C1 segment of cervical spinal cord (tissue), 14 donors: ENCODE measurements at places on chromosomes 6 and 20.

DNA sequence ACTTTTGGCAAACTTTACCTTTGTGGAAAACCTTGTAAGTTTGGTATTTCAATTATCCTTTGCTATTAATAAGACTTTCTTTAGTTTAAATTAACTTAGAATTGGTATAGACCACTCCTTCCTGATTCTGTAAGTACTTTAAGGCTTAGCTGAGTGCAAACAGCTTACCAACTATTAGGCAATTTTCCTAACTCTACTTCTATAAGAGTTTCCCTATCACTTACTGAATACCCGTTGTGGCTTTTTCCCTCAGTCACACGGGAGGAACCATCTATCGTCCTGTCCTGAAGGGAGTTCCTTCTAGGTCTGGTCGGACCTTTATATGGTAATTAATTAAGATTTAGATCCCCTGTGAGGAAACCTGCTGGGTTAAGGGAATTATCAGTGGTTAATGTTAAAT is 9.6 kb downstream of the SLC35A1 start:
- DNase-seq = no peak

- no peak for DNase-seq
Observed at GRCh38 chr6:53529324-53530036, 15.4 kb downstream of the GCLC start.

DNA sequence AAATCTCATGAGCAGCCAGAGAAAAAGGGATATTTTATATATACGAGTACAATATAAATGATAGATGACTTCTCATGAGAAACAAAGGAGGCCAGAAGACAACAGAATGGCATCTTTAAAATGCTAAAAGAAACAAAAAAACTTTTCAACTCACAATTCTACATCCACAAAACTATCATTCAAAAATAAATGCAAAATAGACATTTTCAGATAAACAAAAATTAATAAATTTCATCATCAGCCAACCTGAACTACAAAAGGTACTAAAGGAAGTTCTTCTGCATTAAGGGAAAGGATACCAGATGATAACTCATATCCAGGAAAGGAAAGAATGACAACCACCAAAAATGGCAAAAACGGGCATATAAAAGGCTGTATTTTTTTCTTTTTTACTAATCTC is 27.9 kb upstream of the ANKRD60 start:
- DNase-seq = no peak

- no peak for DNase-seq
Observed at GRCh38 chr6:143451531-143451930, 926 bp downstream of the PEX3 start.

DNA sequence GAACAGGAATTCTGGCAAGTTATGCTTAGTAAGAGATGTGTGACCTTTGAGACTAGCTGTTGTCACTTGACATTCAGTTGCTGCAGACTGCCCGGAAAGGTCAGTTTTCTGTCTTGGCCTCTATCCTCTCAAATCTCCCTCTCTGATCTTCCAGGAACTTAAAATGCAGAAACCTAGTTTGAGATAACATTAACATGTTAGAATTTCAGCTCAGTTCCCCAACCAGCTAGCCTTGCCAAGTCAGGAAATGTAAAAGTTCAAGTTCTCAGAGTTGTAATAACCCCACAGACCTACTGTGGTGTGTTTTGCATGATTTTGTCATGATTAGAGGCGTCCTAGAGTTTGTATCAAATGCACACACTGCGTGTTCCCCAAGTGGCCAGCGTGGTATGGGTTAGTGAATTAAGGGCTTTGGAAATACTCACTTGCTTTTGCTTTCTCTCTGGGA is 46.6 kb downstream of the DUSP22 start:
- DNase-seq = no peak

- DNase-seq = no peak
Observed at GRCh38 chr6:18148304-18149025, 6.4 kb downstream of the TPMT start.

GRCh38 chr6:155183095-155183494 is 80.7 kb upstream of the CLDN20 start:
- no peak for DNase-seq

DNA sequence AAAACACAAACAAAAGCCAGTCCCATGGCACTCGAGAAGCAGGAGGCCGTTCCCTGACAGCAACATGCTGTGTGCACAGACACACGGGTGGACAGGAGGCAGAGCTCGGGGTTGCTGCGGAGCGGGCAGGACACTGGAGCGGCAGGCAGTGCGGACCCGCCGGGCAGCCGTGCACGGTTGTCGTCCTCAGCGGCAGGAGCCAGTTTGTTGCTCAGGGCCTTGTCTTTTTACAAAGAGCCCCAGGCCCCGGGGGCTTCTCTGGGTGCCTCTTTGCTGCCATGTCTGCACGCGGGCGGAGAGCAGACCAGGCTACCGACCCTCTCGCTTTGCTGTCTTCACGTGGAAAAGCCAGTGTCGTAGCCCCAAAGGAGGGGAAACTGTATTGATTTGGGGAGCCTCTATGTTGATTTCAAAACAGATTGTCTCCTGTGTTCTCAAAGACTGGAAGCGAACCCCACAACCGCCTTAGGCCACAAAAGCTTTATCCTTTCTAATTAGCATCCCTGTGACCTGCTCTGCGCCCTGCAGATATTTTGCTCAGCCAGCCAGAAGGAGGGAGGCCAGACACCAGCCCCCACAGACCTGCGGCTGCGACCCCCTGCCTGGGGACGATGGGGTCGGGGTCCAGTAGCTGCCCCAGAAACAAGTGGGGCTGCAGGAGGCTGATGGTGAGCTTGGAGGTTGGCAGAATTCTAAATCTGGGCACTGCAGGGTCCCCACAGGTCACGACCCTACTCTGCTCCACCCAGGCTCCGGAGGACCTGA is 50.2 kb downstream of the ERMARD start:
- no peak for DNase-seq

GRCh38 chr6:4319981-4320683 is 184.8 kb upstream of the ECI2 start:
- DNase-seq = no peak

DNA sequence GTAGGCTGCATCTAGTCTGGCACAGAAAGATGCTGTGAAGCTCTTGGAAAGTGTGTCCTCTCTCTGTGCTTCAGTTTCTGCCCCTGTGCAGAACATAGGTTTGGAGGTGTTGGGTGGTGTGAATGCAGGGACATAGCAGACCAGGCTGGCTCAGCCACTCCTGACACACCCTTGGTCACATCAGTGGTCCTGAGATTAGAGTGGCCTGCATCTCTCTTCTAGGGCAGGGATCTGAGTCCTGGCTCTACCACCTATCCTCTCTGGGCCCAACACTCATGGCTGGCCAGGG is 10.1 kb upstream of the TLDC2 start:
- DNase-seq = no peak

DNA sequence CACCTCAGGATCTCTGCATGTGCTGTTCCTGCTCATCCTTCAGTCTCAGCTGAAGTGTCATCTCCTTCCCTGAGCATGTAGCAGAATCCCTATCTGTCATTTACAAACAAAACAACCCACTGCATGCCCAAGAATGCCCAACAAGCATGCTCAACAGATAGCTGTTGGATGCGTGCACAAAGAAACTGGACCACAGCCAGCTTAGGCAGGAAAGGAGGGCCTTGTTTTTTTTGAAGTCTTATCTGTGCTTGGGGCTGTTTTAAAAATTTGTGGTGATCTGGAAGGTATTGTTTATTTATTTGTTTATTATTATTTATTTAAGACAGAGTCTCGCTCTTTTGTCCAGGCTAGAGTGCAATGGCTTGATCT is 18.5 kb upstream of the SLC16A10 start:
- no peak for DNase-seq

DNA sequence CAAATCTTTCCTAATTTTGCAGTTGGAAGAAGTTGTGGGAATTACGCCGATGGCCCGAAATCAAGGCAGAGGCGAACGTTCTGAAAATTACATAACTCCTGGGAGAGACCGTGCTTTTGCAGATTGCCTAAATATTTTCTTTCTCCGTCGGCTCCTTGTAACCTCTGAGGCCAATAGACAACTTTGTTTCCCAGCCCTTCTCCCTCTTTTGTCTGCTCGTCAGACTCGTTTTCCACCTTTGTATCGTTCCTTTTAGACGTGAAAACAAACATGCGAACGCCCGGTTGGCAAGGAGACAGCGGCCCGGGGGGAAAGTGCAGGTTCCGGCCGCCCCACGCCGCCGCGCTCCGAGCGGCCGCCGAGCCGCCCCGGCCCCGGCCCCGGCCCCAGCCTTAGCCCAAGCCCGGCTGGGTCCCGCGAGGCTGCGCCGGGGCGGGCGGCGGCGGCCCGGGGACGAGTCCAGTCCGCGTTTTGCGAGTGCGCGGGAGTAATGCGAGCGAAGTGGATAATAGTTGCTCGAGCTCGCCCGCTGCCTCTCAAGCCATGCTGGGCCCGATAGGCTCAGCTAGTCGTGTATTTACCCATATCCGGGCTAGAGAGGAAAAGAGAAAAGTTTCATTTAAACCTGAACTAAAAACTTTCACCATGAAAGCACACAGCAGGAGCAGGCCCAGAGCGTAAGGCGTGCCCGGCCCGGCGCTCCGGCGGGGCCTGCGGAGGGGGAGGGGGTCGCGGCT is at the start of gene ARID1B:
TSS of gene ARID1B (plus strand) at position 539 of the 737 bp plus-strand sequence. CDS start 303 bp downstream, outside the sequence.
- DNase-seq = peak; percentile 82

DNA sequence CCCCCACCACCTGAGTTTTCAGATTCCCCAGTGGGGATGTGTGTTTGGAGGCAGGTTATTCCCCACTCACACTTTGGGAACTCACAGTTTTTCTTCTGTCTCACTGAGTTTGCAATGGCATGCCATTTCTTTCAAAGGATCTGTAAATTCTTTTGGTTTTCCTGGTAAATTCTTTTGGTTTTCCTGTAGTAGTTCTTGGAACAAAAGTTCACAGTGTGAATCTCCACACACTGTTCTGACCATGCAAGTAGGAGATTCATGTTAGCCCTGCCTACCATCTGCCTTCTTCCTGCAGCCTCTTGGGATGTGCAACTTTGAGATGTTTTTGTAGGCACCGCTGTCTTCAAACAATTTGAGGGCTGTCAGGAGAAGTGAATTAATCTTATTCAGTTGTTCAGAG is 165.6 kb upstream of the OGFRL1 start:
- DNase-seq = no peak

GRCh38 chr6:166950443-166950821 is 5.9 kb downstream of the RNASET2 start:
- DNase-seq = no peak

DNA sequence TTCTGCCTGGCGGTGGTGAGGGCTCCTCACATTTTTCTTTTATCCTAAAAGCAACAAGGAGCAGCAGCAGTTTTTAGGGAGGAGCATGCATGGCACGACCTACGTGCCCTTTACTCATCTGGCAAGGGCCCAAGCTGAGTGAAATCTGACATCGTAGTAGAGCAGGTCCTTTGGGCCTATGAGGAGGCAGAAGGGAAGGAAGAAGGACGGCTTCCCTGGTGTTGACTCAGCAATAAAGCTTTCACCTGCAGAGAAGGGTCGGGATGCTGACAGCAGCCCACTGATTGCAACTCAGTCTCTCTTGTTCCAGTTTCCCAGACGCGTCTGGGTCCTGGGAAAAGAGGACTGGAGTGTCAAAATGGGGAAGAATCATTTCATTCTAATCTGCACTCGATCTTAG is 409.1 kb upstream of the AGPAT4 start:
- no peak for DNase-seq

- peak; percentile 45 for DNase-seq
Observed at GRCh38 chr6:43972913-43973300, 154.3 kb downstream of the MRPL14 start.

- DNase-seq = no peak
Observed at GRCh38 chr6:75497994-75498393, 4.4 kb upstream of the FILIP1 start.

DNA sequence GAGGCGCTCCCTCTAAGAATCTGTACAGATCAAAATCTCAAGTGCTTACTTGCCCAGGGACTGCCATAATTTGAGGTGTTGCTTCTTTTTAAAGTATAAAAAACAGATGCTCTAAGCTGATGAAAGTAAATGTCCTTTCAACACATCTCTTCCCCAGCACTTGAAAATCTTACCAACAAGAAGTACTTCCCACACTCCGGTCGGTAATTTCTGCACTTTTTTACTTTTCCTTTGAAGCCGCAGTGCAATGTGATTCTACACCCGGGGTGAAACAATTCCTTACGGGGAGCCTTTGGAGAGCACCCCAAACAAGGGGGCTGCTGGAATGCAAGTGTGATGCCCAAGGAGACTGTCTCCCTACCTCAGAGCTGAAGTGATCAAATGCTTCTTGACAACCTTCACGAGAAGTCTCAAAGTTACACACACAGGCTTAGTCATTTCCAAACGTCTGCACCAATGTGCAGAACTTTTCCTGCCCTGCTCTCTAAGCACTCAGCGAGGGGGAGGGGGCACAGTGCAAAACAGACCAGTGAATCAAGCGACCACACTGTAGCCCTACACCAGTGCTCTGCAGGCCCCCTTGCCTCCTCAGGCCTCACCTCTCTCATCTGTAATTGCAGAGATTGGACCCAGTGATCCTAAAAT is 56.7 kb downstream of the ATXN1 start:
- DNase-seq = no peak

DNA sequence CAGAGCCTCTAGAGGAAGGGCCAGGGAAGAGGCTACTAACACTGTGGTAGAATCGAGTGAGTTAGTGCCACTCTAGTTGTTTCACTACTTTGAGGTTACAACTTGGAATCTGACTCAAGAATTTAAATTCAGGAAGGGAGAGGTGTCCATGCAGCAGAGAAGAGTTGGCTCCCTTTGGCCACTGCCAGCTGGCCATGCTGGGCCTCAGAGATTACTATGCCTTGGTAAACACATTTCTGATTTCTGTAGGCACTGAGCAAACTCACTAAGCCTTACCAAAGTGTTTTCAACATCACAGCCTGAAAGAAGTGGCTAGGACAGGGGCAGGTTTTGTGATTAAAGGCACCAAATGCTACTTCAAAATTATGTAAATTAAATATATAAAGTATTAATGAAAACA is 61.9 kb downstream of the ZHX3 start:
- no peak for DNase-seq

GRCh38 chr6:116335612-116336215 is 35.0 kb upstream of the DSE start:
- no peak for DNase-seq

DNA sequence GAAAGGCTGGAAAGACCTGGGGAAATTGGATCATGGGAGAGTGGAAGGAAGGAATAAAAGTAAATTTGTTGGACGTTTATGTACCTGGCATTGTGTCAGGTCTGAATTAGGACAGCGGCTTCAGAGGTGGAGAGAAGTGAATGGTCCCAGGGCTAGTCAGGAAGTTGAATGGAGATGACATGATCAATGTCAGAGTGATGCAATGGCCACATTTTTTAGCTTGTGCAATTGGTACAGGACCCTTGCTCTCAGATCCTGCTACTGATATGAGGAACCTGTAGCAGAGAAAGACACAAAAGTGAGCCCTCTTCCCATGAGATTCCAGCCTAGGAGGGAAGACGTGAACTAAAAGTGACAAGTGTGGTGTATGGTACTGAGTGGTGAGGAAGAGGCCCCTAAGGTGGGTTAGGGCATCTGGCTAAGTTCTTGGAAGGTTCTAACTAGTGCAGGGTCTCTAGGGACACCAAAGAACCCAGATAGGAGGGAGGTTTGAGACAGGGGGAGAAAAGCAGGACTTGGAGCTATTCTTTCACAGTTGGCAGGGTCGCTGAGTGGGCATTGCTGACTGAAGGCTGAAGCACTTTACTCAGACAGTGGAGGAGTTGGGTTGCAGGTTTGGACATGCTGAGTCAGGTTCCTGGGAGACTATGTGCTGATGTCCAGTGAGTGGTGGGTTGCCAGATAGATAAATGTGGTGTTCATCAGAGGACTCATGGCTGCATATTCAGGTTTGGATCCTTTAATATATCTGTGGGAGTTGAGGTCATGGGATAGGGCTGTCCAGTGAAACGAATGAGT is 266.1 kb upstream of the RNF24 start:
- no peak for DNase-seq
